Left kidney (tissue), 8 donors: ENCODE measurements at places on chromosomes 1 and 21. TPM values are rescaled to one million over a fixed set of nuclear protein-coding genes. Genes with fewer than 3 reads are reported as not detected.

- no peak for DNase-seq
Measured at GRCh38 chr1:235979716-235980333, 85.1 kb downstream of the NID1 start.

GRCh38 chr1:186511761-186512637, 51.1 kb upstream of the PDC start:
- DNase-seq: no peak

ST6GALNAC5 gene
- polyA plus RNA-seq: 3.0 TPM

FCRL3 gene
- not detected for polyA plus RNA-seq

MMEL1 gene
- 1.6 TPM for polyA plus RNA-seq

OXCT2 gene
- 0.85 TPM for polyA plus RNA-seq

CD101 gene
- 3.6 TPM for polyA plus RNA-seq
